ENCODE measurements at places on chromosomes 16 and 17.
A peak's percentile ranks its signal among the peaks of the same experiment; 100 is the strongest.

DNA sequence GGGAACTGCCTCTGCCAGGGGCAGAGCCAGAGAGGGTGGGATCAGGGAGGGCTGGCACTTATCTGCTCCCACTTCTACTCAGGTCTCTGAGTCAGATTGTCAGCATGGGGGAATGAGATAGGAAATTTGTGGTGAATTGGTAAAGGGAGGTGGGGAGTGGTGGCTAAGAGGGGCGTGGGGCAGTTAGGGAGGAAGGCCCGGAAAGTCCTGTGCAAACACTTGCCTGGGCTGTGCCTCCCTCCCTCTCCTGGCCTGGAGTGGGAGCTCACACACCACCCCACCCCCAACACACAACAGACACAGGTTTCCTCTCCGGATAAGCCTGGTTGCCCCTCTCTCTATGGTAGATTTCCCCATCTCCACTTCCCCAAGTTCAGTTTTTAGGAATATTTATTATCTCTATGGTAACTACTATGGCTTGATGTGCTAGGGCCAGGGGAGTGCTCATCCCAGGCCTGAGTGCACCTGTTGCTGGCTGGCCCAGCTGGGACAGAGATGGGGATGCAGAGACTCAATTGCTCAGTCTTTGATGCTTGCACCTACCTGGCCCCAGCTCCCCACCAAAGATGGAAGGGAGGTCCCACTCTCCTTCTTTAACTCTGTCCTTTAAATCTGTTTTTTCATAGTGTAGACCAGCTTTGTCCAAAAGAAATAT is 2.7 kb downstream of the SPNS2 start:
- no peak for DNase-seq

DNA sequence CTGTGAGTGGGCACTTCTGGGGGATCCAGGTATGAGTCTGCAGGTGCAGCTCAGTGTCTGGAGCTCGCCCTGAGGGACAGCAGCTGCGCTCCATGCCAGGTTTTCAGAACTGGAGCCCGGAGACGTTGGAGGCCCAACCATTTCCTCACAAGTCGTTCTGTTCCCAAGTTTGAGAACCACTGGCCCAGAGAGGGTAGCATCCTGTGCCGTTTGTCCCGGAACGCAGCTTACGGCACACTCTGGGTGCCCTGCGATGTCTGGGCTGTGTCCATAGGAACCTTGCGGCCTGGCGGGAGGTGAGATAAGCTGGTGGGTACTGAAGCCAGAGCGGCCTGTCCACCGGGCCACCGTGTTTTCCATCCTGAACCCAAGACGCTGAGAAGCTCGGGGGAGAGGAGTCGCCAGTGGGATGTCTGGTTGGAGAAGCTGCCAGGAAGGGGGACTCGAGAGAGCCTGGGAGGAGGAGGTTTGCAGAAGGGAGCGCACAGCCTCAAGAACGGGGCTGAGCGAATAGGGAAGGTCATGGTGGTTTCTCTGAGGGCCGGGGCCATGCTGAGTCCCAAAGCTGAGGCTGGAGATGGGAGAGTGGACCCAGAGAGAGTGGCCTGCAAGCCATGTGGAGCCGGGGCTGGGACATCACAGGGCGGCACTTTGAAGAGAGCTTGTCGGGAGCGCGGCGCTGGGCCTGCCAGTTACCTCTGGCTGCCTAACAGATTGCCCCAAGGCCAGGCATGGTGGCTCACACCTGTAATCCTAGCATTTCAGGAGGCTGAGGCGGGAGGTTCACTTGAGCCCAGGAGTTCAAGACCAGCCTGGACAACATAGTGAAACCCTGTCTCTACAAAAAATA is 211.0 kb upstream of the GSE1 start:
- no peak for DNase-seq

- peak; percentile 93 for DNase-seq
These were observed 2.5 kb downstream of the VASN start for GRCh38 chr16:4373909-4374742.

GRCh38 chr17:40069751-40070708 is 7.3 kb downstream of the THRA start:
- no peak for DNase-seq

GRCh38 chr17:48294806-48295361 is 135.1 kb downstream of the SKAP1 start:
- DNase-seq, result no peak

DNA sequence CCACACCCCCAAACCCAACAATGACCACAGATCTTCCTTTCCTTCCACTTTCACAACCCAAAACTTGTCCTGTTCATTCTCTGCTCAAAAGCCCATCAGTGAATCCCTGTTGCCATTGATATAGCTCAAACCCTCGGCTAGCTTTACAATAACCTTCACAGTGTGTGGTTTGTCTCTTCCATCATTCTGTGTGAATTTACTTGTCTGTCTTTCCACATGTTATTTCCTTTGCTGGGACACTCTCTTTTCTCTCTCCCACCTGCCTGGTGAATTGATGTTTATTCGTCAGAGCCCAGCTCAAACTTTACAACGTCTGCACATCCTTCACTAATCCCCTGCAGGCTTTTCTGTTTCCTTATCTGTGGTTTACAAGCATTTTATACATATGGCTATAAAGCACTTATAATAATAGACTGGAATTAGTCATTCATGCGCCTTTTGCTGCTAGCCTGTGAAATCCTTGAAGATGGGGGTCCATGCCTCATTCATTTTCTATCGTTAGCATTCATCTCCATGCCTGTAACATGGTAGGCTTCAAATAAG is 114.4 kb downstream of the CDH13 start:
- no peak for DNase-seq

Measured in fibroblast of the conjunctiva (primary cell).